ENCODE measurements at places on chromosomes 2 and 18.

- DNase-seq, result no peak
These were observed 38.5 kb upstream of the GPR17 start for GRCh38 chr2:127607399-127607908.

GRCh38 chr18:62741118-62741566 lies 25.8 kb downstream of the PHLPP1 start:
- DNase-seq, result no peak

- DNase-seq, result no peak
These were observed 97.9 kb upstream of the IL1R2 start for GRCh38 chr2:101893681-101894381.

GRCh38 chr2:189116979-189117378 lies 62.6 kb downstream of the COL5A2 start:
- DNase-seq, result no peak

GRCh38 chr2:58308435-58308834 lies 67.3 kb upstream of the FANCL start:
- no peak for DNase-seq

GRCh38 chr2:122627388-122627787 lies 871.9 kb downstream of the TSN start:
- DNase-seq, result no peak
